ENCODE measurements at places on chromosomes 2 and 18.

GRCh38 chr2:72993147-72993932 lies 76.0 kb downstream of the EMX1 start:
- DNase-seq, result no peak

GRCh38 chr2:54977149-54977548 lies 73.1 kb downstream of the RTN4 start:
- no peak for DNase-seq

- no peak for DNase-seq
Observed at GRCh38 chr2:206375956-206376355, 67.4 kb upstream of the ADAM23 start.

- DNase-seq, result no peak
Observed at GRCh38 chr2:234038076-234038802, 12.3 kb upstream of the SPP2 start.

- no peak for DNase-seq
Observed at GRCh38 chr2:121828281-121828731, 72.9 kb downstream of the TSN start.

GRCh38 chr2:27489118-27489497 lies 435 bp downstream of the IFT172 start:
- DNase-seq, result no peak

DNA sequence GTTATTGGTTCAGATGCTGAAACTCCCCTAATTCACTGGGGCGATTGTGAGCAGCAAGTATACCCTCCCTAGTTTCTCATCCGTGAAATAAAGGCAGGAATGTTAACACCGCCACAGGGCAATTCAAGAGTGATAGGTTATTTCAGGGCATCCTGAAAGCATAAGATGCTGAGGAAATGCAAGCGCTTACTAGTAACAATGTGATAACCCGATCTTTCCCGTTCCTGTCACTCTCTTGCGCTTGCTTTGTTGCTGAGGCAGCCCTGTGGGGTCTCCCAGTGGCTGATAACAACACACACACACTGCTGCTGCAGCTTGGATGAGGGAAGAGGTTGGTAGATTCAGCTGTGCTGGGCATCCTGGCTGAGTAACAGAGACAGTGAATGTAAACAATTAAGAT lies 259.3 kb downstream of the AGPS start:
- no peak for DNase-seq

Data from stimulated activated CD4-positive, alpha-beta T cell treated with anti-CD3 and anti-CD28 coated beads, Interleukin-15, amount 100 ng/mL, for 1 hour (primary cell).